D341Med (cell line): ENCODE measurements at places on chromosomes 5 and 9.
A peak's percentile ranks its signal among the peaks of the same experiment; 100 is the strongest.

- DNase-seq: no peak
Observed at GRCh38 chr5:97903742-97904141, 720.7 kb upstream of the RIOK2 start.

GRCh38 chr5:104540448-104540847 is 977.9 kb upstream of the NUDT12 start:
- DNase-seq: no peak

GRCh38 chr9:130523921-130524320 is 55.5 kb upstream of the FUBP3 start:
- no peak for DNase-seq

DNA sequence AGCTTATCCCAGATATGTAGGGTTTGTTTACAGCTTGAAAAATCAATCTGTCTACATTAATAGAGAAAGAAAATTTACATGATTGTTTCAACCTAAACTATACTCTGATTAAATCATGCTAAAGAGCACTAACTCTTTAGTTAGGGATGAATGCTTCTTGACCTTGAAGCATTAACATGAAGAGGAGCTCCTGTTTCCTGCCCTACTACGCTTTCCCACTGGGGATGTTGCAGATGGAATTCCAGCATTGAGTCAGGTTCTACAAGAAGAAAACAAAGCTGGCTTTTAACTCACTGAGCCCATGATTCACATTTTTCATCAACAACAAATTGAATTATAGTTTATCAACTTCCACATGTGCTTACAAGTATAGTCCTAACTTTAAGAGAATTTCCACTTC is 471.3 kb downstream of the TMEM232 start:
- no peak for DNase-seq

- no peak for DNase-seq
Observed at GRCh38 chr9:114281473-114282103, 41.3 kb upstream of the ORM1 start.

DNA sequence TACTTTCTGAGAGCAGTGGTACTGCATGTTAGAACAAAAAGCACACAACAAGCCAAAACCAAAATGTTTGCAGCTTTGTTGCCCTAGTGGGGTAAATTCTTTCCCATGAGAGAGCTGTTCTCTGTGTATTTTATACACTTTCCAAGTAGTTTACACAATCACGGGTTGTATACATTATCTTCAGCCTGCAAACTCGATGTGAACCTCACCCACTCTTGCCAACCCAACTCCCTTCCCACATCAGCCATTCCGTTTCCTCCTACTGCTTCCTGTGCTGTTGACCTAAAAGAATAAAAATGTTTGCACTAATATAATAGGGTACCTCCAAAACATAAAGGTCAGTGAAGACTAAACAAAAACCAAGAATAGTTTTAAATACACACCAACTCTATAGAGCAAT is 47.0 kb downstream of the IQGAP2 start:
- DNase-seq: no peak

DNA sequence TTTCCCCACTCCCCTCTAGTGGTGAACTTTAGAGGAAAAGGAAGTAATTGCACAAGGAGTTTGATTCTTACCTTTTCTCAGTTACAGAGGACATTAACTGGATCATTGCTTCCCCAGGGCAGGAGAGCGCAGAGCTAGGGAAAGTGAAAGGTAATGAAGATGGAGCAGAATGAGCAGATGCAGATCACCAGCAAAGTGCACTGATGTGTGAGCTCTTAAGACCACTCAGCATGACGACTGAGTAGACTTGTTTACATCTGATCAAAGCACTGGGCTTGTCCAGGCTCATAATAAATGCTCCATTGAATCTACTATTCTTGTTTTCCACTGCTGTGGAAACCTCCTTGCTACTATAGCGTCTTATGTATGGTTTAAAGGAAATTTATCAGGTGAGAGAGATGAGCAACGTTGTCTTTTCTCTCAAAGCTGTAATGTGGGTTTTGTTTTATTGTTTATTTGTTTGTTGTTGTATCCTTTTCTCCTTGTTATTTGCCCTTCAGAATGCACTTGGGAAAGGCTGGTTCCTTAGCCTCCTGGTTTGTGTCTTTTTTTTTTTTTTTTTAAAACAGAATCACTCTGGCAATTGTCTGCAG is 25.3 kb downstream of the SLC22A5 start:
- no peak for DNase-seq

DNA sequence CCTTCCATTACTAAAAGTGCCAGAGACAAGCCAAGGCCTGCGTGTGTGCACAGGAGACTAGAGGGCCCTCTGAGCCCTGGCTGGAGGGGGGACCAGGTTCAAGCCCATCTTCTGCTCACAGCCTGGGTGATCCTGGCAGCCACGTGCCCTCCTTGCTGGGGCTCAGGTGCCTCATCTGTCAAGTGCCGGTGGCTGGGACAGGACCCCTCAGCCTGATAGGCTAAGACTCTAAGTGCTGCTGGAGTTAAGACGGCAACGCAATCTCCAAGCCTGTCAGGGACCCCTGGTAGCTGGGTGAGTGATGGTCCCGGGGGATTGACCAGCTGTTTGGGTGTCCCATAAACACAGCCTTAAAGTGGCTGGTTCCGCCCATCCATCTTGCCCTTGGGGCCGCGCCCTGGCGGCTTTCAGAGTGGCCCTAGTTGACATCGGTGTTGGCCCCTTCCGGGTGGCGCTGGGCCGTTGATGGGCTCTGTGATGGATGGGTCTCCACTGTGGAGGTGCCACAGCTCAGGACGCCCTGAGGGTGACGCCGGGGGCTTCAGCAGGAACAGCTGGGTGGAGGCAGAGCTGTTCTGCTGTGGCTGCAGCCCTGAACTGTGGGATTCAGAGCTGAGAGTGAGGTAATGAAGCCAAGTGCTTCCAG is 136.2 kb downstream of the BARX1 start:
- DNase-seq: peak; percentile 16

- no peak for DNase-seq
Observed at GRCh38 chr9:91199739-91200497, 161.8 kb downstream of the AUH start.

- DNase-seq: no peak
Observed at GRCh38 chr9:101311191-101311590, 73.6 kb downstream of the BAAT start.

DNA sequence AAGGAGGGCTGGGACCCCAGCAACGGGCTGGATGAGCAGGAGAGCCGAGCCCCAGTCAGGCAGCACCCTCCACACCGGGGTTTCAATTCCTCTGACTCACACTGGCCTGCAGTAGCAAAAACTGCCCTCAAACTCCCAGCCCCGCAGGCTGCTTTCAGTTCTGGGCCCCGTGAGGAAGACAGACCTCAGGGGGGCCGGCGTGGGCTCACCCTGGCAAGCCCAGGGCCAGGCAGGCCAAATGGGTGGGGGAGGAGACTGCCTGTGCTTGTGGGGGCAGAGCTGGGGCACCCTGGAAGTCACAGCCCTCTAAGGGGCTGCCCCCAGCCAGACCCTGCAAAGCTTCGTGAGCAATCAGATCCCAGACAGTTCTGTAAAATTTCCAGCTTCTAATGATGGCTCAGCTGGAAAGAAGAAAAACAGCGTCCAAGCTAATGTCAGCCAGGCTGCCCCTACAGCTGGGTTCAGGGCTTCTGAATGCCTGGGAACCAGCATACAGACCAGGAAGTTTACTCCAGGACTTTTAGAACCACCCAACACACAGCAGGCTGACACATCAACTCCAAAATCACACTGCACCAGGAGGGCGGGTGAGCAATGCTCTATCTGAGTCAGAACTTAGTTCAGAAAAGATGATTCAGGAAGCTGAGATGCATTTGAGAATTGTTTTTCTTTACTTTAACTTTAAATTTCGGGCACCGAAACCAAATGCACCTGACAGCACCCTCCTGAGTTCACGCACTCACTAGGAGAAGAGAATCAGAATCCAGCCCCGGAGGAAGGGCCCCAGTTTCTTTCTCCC is 34.7 kb downstream of the LPCAT1 start:
- no peak for DNase-seq

DNA sequence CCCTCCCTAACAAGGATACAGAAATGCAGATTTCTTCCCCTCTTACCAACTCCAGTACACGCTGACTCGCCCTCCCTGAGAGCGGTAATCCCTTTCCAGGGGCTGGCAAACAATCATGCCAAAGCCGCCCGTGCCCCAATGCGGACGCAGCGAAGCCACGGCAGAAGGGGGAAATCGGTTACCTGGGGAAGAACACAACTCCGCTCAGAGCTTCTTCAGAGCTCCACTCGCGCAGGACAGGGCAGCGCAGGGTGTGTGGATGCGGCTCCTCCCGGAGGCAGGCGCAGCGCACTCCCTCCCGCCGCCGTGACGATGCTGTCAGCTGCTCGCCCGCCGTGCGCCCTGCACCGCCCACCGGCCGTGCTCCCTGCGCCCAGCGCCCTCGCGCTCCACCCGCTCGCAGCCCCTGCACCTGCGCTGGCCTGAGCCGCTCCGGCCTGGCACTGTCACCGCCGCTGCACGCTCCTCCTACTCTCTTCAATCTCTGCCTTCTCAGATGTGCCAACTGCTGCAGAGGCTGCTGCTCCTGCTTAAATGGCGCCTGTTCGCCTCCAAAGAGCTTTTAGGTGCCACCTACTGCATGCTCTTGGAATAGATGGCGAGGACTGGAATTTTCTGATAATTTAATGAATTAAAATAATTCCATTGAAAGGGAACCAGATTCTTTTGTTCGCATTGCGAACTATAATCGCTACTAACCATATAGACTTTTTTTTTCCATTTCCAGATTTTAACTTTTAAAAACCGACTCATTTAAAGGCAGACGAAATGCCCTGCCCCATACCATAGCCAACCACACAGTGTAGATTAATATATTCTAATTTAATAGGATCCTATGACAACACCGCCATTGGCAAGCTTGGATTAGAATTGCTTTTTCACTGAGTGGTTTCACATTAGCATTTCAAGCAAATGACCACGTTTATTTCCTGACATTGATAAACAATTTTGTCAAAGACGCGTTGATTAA is at the start of gene DIRAS2:
Gene DIRAS2, minus strand, starts transcription at position 255 of the 970 bp plus-strand sequence. CDS start 28,997 bp downstream, outside the sequence.
- peak; percentile 49 for DNase-seq

DNA sequence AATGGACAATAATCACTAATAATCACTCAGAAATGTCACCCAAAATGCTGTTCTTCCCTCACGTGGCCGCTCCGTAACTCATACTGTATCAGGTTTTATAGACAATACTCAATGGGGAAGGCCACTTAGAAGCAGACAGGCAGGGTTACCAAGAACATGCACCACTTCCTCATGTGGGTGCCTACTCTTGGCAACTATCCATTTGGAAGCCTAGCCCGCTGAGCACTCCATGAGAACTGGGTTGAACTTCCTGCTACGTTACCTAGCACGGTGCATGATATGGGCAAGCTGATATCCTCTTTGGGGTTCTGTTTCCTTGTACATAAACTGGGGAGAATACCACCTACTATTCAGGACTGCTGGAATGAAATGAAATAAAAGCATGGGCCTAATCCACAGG is 14.3 kb downstream of the DAP start:
- no peak for DNase-seq

GRCh38 chr5:159658266-159658925 is 257.9 kb upstream of the ADRA1B start:
- DNase-seq: no peak

DNA sequence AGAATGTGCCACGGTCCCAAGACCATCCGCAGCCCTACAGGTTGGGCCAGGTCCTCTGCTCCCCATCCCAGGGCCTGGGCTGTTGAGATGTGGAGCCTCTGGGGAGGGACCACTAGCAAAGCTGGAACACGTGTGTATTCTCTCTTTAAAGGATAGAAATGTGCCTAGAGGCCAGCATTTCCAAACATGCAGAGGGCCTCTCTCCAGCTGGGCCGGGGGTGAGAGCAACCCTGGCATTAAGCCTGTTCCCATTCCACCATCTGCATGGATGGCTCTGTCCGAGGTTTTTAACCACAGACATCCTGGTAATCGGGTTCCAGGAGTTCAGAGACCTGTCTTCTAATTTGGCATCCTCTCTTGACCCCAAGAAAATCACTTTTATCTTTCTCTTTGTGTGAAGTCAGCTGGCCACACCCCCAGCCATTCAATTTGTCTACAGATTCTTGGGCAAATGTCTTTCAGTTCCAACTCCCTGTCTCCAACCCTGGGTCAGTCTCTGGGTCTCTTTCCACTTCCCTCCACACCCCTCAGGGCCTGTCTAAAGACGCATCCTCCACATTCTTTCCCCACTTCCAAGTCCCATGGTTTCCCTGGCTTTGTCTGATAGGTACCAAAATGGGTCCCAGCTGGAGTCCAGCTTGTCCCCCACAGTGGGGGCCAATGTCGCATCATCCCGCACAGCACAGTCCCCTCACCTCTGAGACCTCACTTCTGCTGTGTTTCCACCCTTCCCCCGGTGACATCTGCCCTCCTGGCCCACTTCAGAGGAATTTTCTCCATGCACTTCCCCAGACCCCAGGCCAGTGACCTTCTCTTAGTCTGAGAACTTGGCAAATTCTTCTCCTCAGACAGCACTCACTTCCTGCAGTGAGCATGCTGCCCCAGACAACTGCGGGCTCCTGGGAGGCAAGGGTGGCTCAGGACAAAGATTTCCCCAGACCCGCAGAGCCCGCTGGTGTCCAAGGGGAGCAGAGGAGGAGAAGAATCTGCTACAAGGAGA is 56.8 kb downstream of the PTPDC1 start:
- DNase-seq: no peak

- DNase-seq: peak; percentile 7
Observed at GRCh38 chr5:447501-447900, 4.5 kb downstream of the EXOC3 start.

DNA sequence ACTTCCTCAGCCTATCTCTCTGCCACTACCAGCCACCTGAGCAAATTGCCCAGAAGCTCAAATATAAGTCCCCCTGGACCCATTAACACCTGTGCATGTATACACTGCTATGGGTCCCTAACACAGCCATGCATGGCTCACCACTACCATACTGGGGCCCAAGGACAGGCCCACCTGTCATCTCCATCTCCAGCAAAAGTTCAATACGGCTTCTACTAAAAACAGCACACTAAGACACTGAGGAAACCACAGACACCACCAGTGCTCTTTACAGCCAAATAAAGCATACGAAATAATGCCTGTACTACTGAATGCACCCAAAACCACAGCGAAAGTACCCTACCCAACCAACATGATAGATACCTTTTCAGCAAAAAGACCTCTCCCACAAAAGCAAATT is 85.6 kb upstream of the GHR start:
- no peak for DNase-seq

DNA sequence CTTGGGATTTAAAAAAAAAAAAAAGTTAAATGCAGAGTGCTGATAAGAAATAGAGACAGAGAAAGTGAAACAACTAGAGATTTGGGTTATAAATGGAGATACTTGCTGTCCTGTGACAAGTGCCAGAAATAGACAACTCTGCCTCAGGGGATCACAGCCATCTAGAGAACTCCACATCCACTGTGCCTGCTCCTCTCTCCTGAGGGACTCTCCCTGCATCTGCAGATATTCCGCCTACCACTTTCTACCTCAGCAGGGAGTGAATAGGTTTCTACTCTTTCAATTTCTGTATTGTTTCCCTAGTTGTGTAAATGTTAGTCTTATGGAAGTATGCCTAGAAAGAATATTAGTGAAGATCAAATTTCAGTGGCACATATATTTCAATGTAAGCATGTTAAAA is 307.2 kb downstream of the HTR1A start:
- no peak for DNase-seq
